ENCODE measurements at places on chromosomes 16 and 17.

GRCh38 chr17:38456031-38456815 is 28.0 kb downstream of the ARHGAP23 start:
- peak; percentile 21 for DNase-seq

GRCh38 chr16:27052007-27052406 is 14.7 kb upstream of the C16orf82 start:
- no peak for DNase-seq

GRCh38 chr16:69865701-69866100 is 85.4 kb upstream of the CLEC18A start:
- DNase-seq: no peak

GRCh38 chr16:17518441-17518840 is 47.7 kb upstream of the XYLT1 start:
- DNase-seq: no peak

DNA sequence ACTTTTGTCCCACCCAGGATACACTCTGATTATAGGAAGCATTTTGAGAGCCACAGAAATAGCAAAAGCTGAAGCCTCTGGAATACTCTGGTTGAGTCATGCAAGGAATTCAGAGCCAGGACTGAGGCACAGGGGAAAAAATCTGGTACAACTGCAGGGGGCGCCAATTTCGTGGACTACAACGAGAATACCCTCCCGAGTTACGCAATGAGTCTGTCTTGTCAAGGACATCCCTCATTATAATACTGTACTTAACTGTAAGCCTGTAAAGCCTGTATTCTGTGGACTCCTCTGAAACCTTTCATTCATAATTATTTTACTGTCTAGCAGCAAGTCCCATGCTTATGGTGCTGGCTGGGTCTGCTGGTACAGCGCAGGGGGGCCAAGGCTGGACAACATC is 7.8 kb downstream of the HOXB1 start:
- DNase-seq: no peak

GRCh38 chr16:70708366-70709246 is 22.8 kb upstream of the MTSS2 start:
- no peak for DNase-seq

GRCh38 chr17:50830352-50830751 is 5.0 kb upstream of the WFIKKN2 start:
- peak; percentile 9 for DNase-seq

DNA sequence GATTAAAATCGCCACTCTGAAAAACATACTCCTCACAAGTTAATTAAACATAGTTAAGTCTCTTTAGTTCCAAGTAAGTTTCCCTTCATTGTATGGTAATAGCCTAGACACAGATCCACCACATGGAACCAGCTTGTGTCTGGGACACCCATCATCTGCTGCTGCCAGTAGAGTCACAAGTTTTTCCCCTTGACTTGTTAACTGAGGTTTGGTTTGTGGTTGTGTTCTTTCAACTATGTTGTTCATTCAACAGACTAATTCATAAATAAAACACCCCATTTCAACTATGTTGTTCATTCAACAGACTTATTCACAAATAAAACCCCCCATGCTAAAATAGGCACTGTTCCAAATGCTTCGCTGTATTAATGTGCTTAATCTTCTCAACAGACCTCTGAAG is 24.4 kb downstream of the YWHAE start:
- DNase-seq: no peak

DNA sequence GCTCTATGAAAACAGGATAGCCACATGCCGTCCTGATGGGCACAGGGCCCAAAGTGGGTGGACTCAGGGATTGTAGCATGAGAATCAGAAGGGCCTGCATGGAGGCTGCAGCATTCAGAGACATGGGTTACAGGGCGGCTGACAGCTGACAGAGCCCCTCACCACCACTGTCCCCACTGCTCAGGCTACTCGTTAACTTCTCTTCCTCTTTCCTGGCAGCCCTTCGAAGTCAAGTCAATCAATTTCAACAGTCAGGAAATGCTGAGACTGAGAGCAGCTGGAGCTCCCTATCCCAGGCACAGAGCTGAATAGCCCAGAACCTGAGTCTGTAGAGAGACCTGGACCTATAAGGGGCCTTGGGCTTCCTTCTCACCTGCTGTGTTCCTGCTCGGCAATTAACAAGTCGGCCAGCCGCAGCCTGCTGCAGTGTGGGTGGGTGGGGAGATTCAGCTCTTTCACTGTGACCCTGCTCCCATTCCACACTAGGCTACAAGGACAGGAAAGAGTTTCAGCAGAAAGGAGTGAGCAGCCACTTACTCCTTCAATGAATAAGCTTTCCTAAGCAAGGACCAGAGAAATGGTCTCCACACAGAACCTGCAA is 76.9 kb downstream of the TEX14 start:
- no peak for DNase-seq

- DNase-seq: no peak
Observed at GRCh38 chr16:51326131-51326856, 175.2 kb upstream of the SALL1 start.

DNA sequence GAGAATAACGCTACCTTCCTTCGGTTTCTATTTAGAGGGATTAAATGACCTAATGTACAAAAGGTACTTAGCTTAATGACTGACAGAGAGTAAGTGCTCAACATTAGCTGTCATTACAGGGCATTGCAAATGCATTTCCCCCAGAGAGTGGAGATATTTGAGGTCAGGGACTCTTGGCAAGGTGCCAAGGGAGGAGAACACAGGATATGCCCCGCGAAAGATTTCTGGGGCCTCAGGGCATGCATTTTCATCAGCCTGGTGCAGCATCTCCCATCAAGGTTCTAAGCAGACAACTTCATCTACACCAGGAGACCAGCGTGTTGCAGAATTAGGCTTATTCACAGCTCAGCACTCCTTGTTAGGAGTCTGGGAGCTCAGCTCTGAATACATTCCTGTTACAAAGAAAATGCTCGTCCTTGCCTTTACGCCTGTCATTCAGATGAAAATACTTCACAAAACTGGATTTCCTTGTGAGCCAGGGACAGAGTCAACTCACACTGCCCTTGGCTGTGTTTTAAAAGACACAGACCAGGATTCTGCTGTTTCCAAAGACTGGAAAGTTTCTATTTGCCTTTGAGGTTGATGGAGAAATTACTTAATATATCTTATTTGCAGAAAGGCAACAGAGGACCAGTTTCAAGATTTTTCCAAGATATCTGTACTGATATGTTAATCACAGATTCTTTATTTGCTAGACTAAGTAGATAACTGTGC is 108.2 kb downstream of the VAT1L start:
- no peak for DNase-seq

Data from NCI-H1694 treated with DMSO at 0.1 percent for 48 hours (cell line).